ENCODE measurements at places on chromosomes 13 and 19. TPM values are rescaled to one million over a fixed set of nuclear protein-coding genes. Genes with fewer than 3 reads are reported as not detected.

- no peak for DNase-seq
Observed at GRCh38 chr19:1489463-1490310, 463 bp downstream of the PCSK4 start.

The ZNF534 gene
- total RNA-seq = not detected

DNA sequence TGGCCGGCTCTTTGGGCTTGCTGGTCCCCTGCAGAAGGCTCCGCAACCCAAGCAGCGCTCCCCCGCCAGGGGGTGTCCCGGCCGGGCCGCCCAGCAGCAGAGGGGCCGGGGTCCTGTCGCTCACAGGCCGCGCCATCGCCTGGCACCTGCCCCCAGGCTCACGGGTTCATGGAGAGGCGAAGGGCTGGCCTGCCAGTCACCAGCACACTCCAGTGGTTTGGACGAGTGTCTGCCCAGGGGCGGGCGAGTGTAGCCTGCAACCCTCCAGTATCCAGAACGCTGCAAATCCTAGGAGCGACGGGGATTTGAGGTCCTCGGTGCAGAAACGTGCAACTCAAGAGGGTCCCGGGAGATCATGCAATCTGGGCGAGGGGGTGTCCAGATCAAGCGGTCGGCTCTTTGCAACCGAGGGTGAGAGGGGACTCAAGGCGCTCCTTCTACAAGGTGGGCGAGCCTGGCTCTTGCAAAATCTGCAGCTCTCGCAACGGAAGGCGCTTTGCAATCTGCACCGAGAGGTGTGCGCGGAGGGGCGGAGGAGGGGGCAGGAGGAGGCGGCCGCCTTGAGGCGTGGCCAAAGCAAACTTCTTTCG lies at the start of gene DBP:
Gene DBP (minus strand): TSS at position 521 of the 590 bp plus-strand sequence. CDS start 385 bp downstream, at position 136.
- DNase-seq = no peak

DNA sequence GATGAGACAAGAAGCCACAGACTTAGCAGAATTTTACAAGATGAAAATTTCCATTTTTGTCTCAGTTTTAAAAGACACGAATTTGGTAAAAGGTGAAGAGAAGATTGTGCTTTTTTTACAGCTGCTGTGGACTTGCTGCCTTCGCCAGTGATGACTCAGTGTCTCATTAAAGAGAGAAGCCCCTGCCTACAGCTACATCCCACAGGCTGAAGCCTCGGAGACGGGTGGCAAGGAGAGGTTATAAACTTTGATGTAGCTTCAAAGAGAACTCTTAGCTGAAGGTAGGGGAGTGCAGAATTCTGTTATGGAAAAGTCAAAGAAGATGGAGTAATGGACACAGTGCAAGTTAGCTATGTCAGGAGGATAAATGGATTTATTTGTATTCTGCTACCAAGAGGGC lies 683.4 kb upstream of the ARGLU1 start:
- DNase-seq = no peak

DNA sequence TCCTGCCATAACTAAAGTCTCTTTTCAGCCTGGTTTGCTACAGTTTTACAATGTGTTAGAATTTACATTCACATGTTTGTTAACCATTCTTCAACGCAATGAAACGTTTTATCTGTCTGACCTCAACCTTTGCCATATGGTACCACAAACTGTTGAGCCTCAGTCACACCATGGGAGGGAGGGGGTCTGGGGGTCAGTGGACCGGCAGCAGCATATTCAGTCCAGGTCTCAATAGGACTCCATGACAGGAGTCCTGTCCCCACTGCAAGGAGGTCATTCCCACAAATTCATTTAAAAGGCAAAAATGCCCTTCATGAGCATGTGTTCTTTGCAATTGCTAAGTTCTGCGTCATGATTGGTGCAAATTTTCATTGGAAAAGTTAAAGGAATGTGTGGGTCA lies 66.6 kb upstream of the OLFM4 start:
- no peak for DNase-seq
